ENCODE measurements at places on chromosomes 7 and 10. TPM values are rescaled to one million over a fixed set of nuclear protein-coding genes. Genes with fewer than 3 reads are reported as not detected.

Gene PCGF6
- 26.6 TPM for total RNA-seq

GRCh38 chr10:59358576-59358975 lies 3.8 kb downstream of the FAM13C start:
- no peak for DNase-seq

Gene PRR15
- 0.17 TPM for total RNA-seq

Gene MMRN2
- not detected for total RNA-seq
